Right kidney (tissue), 9 donors: ENCODE measurements at places on chromosomes 2 and 18.

DNA sequence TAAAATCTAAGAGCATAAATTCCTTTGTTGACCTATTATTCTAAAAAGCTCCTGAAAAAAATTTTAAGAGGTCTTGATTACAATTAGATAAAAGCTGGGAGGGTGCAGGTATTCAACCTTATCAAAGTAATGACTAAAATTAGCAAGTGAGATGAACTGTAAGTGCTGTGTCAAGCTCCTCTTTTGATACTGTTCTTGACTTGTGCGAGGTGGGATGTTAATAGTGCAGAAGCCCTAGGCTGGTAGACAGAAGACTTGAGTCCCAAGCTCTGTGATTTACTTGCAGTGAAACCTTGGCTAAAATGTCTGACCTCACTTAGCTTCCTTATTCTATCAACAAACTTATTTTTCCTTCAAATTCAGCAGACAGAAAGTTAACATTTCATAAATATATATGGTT is 637.5 kb downstream of the DSC3 start:
- no peak for DNase-seq

- DNase-seq, result no peak
Measured at GRCh38 chr2:160228141-160228917, 28.3 kb upstream of the ITGB6 start.

DNA sequence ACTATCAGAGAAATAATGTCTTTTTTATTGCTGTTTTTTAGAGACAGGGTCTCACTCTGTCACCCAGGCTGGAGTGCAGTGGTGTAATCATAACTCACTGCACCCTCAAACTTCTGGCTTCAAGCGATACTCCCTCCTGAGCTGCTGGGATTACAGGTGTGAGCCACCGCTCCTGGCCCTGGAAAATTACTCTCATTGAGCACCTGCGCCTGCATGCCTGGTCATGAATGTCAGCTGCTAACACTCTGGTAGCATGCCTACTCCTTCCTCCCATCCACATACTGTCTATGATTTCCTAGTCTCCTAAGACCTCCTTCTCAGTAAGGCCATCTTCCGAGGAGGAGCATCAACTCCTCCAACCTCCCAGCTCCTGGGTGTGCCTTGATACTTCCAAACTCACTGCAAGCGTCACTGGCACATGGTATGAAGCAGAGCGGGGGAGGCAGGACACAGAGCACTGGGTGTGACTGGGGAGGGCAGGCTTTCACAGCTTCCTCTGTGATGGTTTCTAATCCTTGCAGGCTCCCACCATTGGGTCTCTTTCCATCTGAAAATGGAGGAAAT is 1.6 kb upstream of the MAP2 start:
- no peak for DNase-seq

DNA sequence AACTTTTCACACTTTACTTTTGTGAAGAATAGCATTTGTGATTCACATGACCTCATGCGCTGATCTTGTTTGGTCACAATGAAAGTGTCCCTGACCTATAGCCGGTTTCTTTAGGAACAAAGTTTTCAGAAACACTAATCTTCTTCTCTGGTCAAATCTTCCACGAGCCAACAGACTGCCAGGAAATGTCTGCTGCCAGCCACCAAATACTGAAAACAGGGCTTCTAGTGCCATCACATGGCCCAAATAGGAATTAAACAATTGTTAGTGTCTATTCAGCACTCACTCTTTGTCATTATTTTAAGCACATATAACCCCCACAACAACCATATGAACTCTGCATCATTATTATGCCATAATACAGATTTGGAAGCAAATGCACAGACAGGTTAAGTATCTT is 286.5 kb upstream of the SYT4 start:
- DNase-seq, result peak; percentile 20

DNA sequence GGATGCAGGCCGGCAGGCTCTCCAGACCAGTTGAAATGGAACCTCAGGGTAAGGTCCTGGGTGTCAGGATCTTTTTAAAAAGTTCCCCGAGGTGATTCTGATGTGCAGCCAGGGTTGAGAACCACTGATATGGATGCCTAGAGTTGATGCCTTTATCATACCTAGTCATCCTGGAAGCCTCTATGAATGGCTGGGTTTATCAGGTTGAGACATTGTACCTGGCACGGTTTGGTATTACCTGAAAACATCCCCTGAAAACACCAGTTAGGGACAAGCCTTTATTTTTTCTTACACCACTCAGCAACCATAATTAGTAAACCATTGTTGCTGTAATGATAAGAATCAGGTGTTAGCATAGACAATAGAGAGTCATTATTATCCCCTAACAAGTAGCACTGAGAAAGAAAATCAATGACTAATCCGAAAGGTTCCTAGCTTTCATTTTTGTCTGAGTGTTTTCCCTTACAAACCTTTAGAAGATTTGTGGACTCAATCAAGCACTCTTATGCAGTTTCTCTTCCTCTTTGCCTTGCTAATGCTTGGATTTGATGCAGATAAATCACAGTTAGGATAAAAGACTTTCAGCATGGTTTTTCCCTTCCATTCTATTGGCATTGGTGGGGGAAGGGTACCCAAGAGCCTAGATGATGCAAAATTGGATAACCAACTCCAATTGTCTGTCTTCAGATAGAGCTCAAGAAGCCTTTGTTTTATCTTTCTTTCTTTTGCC is 116.5 kb upstream of the LYPD6 start:
- DNase-seq, result no peak

DNA sequence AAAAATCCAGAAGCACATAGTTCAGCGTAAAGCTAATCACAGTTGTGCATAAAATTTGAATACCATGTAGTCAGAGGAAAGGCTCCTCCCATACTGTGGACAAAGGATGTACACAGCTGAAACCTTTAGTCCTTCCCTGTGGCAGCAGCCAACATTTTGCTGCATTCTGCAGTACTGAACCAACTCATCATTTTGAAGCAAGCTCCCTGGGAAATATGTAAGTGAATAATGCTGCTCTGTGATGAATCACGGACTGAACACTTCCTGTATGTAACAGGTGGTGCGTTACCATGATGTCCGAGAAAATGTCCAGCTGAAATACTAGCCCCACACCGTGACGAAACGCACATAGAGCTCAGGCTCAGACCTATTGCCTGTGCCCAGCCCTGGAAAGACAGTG is 421.1 kb upstream of the RAB12 start:
- no peak for DNase-seq

- no peak for DNase-seq
Measured at GRCh38 chr2:1841903-1842791, 97.8 kb upstream of the PXDN start.

DNA sequence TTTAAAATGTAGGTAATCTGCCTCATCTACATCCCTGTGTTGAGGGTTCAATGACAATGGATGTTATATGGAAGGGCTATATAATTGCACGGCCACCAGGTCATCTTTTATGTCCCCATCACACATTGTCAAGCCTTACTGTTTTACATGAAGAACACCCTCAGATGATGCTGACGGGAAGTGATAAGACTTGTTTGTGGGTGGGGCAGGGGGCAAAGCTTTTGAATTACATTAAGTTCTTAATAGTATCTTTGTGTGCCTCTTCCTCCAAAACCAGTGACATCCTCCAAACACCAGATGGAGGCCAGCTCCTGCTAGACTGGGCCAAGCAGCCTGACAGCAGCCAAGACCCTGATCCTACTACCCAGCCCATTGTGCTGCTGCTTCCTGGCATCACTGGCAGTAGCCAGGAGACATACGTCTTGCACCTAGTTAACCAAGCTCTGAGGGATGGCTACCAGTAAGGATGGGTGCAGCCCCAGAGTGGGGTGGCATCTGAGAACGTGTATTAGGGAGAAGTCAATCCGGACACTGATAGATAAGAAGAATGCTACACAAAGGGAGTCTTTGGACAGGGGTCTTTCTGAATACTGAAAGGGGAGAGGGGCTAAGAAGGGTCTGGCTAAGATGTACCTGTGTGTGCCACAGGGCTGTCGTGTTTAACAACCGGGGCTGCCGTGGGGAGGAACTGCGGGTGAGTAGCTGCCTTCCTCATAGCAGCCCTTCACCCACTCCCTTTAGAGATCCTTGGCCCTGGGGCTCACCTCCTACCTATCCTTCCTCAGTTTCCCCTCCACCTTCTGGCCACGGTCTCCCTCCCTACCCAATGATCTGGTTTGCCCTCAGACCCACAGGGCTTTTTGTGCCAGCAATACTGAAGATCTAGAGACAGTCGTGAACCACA is 5.3 kb downstream of the ABHD1 start:
- no peak for DNase-seq

- DNase-seq, result no peak
Measured at GRCh38 chr2:145203891-145204290, 684.0 kb upstream of the ZEB2 start.

DNA sequence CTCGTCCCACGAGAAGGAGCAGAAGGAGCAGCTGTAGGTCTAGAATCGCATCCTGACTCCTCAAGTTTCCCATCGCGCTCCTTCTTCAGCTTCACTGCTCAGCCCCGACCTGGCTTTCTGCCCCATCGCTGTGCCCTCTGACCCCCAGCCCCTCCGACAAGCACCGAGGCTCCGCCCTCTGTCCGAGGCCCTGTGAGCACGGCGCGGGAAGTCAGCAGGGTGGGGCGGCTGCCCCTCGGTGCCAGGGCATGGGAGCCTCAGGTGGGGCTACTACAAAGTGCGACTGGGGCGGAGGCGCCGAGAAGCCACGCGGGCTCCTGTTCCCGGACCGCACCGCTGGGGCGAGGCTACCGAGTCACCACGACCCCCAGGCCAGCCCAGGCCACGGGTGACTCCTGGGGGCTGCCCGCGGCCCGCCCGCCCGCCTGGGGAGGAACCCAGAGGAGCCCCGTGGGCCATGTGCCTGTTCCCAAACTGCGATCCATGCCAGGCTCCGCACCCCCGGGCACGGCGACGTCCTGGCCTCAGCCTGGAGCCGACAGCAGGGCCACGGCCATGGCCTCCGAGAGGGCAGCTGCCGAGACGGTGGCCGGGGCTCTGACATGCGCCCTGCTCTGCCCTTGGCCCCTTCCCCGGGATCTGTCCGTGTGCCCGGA is 36.6 kb upstream of the ID2 start:
- DNase-seq, result no peak

DNA sequence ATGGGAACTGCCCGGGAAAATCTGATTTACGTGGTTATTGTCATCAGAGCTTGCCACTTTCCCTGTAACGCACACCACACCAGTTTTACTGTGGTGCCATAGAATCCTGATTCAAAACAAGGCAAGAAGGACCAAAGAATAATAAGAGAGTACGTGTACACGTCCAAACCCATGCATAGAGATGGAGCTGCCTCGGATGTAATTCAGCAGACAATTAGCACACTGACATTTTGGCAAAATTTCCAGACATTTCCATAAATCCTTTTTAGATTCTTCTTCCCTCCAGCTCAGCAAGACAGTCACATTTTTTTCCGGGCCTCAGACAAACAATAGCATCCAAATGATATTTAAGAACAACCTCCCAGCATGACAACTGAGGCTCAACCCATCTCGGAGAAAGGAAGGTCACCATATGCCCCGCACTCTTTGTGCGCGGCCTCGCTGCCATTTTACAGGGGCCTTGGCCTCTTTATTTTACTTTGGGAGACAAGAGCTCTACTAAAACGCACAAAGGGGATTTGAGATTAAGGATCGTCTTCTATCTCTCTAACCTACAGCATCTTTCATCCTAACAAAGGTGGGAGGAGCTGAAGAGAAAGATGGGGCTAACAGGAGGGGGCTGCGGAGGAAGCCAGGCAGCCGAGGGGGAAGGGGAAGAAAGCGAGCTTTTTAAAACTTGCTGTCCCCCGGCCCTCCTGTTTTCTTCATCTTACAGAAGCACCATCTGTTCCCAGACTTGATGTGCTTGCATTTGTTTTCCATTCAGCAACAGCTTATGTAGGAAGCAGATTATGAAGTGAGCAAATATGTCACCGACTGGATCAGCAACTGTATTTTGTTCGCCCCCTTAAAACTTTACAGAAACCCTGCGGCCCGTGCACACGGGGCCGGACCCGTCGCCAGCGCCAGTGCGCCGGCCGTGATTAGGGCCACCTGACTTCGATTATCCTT is 61.0 kb downstream of the CDCA7 start:
- DNase-seq, result peak; percentile 39

- DNase-seq, result peak; percentile 44
Measured at GRCh38 chr2:74439803-74440377, 1.8 kb downstream of the RTKN start.

- no peak for DNase-seq
Measured at GRCh38 chr18:74513883-74514205, 17.7 kb downstream of the CNDP2 start.

DNA sequence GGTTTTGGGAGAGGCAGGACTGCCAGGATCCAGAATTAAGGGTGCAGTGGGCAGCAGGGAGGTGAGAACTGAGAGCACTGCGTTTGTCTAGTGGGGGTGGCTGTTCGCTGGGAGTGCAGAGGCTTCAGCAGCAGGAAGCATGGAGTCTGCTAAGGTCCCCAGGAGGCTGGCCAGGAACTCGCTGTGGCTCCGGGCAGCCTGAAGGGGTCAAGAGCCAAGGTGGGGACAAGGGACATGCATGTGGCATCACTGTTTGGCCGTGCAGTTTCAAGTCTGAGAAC is 43.2 kb upstream of the SEMA4C start:
- no peak for DNase-seq

GRCh38 chr2:167862782-167863181 is 384.6 kb downstream of the STK39 start:
- DNase-seq, result no peak

DNA sequence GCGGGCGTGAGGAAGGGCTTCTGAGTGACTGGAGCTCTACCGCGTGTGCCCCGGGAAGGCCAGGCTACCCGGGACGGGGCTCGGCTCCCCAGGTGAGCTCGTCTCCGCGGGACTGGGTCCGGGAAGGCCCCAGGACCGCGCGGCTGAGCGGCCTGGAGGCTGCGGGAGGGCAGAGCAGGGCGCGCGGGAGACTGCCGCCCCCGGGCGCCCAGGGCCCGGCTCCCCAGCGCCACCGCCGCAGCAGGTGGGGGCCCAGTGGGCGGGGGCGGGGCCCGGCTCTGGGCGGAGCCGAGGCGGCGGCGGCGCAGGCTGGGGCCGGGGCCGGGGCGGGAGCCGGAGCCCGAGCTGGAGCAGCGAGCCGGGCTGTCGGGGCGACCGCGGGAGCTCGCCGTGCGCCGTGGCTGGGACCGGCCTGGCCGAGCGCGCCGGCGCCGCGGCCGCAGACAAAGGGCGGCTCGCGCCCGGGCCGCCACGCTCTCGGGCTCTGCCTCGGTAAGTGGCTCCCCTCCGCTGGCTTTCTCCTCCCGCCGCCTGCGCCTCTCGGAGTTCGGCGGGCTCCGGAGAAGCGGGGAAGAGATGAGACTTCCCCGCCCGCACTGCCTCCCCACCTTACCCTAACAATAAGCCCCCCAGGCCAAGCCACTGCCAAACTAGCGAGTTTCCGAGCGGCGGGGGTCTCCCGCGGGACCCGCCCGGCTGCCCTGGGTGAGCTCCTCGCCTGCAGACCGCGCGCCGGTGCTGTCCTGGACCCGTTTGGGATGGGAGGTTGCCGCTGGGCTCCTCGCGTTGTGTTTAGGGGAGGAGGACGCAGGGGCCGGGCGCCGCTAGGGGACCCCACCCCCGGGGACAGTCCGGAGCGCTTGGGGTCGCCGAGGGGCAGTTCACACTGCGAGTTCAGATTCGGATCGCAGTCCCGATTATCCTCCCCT is at the start of gene MAPK4:
Gene MAPK4, plus strand, starts transcription at position 336 of the 929 bp plus-strand sequence. CDS start 103,872 bp downstream, outside the sequence.
- DNase-seq, result peak; percentile 84

- no peak for DNase-seq
Measured at GRCh38 chr2:234364661-234365060, 132.2 kb downstream of the ARL4C start.

- DNase-seq, result no peak
Measured at GRCh38 chr18:49585781-49586663, 24.2 kb downstream of the LIPG start.
